ENCODE measurements at places on chromosomes 4 and X.

GRCh38 chrX:150158554-150159332, 204.4 kb upstream of the MAMLD1 start:
- no peak for DNase-seq

DNA sequence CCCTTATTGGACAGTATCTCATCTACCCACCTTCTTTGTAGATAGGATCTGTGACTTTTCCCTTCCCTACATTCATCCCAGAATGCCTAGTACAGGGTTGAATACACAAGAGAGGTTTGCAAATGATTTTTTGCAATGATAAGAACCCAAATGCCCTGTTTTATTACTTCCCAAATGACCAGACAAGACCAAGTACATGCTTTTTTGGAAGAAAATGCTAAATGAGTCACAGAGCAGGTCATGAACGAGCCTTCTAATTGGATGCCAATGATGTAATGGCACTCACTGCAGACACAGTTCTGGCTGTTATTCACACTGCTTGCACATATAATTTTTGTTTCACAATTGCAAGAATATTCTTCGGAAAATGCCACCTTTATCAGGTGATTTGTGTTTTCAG, 17.8 kb upstream of the GABRQ start:
- DNase-seq = no peak

DNA sequence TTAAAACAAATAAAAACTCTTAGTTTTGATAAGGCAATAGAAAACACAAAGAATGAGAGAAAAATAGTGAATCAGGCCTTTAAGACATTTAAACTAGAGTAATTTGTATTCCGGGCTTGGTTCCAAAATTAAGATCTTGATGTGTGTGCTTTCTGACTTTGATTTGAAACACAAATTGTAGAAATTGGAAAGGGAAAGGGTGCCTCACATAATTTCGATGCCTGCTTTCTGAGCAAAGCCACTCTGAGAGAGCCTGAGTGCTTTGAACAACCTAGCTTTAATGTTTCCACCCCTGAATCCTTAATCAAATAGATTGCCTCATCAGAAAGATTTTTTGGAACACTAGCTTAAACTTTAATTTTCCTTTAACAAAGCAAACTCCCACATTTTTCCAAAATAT, 666.8 kb downstream of the PCDH18 start:
- no peak for DNase-seq

- no peak for DNase-seq
These were observed 22.3 kb downstream of the UBA6 start for GRCh38 chr4:67678612-67679011.

DNA sequence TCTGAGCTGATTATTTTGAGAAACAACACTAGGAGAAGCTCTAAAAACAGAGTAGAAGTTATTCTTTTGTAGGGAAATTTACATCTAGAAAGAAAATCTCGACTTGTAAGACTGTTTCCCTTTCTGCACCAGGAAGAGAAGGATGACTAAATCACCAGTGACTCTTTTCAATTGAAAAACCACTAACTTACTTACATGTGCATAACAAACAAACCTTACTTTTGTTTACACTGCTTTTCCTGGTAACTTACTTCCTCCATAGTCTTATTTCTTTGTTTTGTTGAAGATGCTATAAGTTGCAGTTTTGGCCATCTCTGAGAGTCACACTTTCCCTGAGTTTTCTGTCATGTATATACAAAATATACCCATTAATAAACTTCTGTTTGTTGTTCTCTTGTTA, 293.6 kb upstream of the FAT4 start:
- no peak for DNase-seq

DNA sequence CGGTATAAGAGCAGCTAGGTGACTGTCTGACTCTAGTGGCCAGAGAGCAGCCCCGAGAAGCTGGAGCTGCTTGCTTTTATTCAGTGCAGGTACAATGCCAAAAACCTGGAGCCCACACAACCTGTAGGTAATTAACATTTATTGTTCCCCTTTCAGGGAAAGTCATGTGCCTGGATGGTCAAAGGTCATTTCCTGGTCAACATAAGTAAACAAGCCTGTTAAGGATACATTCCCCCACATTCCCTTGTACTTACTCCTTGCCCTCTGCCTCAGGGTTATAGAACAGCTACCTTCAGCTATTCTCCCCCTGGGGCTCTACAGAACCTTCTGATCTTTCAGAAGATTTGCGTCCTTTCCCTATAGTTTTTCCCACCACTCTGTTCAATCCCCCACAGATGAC, 253.4 kb downstream of the TMA16 start:
- DNase-seq = no peak

- DNase-seq = no peak
These were observed 14.8 kb downstream of the SPINK2 start for GRCh38 chr4:56806666-56807065.

GRCh38 chr4:574346-575161, 1.5 kb downstream of the TMEM271 start:
- no peak for DNase-seq

DNA sequence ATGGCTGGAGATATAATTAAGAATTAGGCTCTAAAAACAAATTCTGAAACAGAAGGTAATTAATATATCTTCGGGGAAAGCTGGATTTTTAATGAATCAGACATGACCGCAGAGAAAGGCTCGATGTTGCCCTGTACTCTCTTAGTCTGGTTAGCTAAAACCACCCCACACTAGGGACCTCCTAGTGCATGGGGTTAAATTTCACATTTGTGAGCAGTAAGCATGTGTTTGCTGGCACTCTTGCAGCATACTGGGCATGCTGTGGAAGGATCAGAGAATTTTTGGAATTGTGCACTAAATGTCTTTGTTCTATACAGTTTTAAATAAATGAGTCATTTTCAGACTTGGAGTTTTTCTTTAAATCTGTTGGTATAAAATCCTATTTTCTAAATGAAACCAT, 475.6 kb upstream of the FTHL17 start:
- no peak for DNase-seq

DNA sequence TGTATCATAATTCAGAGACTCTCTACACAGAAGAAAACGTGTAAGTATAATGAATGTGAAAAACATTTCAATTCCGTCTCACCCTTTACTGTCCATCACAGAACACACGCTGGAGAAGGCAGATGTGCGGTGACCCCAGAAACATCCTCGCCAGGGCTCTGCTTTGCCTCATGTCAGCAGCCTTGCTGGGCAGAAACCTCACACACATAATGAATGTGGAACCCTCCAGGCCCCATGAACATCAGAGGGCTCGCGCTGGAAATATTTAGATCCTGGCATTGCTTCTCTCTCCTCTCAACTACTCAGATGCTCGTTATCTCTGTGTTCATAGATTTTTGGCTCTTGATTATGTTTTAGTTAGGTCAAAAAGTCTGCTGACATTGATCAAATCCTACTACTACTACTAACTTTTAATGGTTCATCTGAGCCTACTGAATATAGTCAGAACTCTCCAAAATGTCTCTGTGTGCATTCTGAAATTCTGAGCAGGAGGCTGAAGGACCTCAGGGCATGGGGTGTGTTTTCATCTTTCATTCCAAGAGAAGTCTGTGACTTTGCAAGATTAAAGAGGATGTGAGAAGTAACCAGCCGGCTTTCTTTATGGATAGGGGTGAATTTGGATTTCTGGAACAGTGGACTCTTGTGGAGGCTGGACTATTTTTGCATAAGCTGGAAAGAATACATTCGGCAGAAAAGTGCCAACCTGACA, 27.0 kb downstream of the SMIM43 start:
- no peak for DNase-seq

DNA sequence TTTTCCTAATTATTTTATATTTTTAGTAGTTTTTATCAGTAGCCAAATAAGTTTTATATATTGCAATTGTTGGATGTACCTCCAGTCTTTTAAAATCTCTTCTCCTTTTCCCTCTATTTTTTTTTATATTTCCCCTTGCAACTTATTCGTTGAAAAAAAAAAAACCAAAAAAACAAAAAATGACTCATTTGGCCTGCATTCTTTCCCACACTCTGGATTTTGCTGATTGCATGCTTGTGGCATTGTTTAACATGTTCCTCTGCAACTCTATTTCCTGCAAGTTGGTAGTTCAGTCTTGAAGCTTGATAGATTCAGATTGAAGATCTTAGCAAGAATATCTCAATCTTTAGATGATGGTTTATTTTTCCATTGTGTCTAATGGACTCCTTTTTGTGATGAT, 260.6 kb upstream of the BOD1L1 start:
- no peak for DNase-seq

- no peak for DNase-seq
These were observed 18.1 kb upstream of the ATOH1 start for GRCh38 chr4:93810340-93810992.

All from H1 (cell line).